ENCODE measurements at places on chromosomes 16 and 17.

DNA sequence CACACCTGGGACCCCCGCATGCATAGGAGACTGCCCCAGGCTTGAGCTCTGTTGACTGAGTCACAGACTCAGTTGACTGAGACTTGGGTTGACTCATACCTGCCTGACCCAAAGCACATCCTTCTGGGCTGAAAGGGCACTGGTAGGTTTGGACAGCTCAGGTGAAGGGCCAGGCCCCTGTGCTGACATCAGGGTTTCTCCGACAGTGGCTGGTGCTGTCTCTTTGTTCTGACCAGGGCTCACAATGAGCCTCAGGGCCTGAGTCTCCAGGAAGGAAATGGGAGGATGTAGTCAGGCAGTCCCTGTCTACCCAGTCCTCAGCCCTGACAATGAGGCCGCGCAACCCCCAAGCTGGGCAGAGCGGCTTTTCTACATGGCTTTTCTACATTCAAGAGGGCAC lies 6.5 kb downstream of the SPNS2 start:
- no peak for DNase-seq

DNA sequence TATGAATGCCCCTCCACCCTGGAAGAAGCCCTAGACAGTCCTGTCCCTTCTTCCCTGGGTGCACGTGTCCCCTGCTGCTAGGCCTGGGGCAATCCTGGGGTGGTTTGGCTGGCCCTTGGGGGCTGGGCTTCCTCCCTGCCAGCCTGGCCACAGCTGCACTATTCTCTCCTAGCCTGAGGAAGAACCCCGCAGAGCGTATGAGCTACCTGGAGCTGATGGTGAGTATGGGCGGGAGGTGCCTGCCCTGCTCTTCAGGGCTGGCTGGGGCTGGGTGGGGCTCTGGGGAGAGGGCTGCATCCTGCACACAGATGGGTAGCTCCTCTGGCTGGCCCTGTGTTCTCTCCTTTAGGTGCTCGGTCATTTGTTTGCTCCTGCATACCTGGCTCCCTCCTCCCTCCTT lies 28.8 kb downstream of the MAP2K3 start:
- DNase-seq = no peak

DNA sequence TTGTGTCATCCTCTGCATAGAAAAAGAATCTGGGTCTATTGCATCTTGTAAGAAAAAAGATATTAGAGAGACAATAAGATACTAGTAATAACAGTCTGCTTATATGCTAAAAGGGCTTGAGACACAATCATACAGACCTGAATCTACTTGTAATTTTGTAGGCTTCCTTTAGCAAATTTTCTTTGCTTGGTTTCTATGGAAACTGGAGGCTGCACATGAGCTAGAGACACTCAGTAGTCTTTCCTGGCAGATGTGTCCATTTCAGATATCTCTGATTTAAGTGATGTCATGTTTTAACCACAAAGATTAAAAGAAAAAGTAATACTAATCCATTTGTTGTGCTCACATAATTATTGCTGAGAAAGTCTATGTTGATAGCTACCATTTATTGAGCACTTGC lies 123.9 kb upstream of the GNAO1 start:
- no peak for DNase-seq

- DNase-seq = no peak
Observed at GRCh38 chr17:39995438-39995837, 14.8 kb downstream of the PSMD3 start.

- peak; percentile 93 for DNase-seq
Observed at GRCh38 chr17:42517516-42517915, 18.5 kb upstream of the NAGLU start.

GRCh38 chr17:58285422-58285810 lies 4.7 kb upstream of the MPO start:
- DNase-seq = no peak

- peak; percentile 31 for DNase-seq
Observed at GRCh38 chr17:4708436-4708835, 2.0 kb upstream of the ARRB2 start.

DNA sequence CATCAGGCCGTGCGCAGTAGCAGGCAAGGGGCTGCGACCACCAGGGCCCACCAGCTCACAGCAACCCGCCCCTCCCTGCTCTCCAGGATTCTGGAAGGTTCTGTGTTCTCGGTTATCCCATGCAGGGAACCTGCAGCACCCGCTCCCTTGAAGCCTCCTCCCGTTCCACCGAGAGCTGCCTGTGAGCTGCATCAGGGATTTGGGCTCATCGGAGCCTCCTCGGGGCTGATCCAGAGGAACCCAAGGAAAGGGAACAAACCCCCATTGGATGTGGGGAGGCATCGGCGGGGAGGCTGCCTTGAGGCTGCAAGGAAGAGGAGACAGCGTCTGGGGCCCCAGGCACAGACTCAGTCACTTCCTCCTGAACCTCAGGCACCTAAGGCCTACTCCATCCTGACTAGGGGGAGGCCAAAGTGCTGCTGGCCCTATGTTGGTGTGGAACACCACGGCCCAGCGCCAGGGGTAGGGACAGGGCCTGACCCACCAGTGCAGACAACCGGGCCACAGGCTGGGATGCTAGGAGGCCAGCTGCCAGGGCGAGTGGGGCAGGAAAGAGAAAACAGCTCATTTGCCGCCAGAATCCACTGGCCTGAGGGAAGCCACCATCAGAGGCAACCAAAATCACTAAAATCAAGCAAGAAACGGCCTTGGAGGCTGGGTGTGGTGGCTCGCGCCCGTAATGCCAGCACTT lies 14.4 kb upstream of the LGALS3BP start:
- DNase-seq = peak; percentile 50

- DNase-seq = no peak
Observed at GRCh38 chr17:67417507-67417906, 40.4 kb downstream of the PITPNC1 start.

DNA sequence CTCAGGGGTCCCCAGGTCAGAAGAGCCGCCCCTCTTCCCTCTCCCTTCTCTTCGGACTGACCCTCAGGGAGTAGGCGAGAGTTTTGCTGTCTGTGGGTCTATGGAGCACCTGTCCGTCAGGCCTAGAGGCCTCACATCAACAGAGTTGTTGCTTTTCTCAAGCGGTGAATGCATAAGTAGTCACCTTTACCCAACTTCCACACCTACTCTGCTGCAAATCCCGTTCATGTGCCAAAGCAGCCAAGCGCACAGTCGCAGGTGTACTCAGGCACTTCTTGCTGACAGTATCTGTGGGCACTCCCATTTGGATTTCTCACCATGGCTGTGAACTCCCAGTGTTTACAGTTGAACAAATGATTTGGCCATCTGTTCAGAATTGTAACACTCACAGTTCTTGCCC lies 4.0 kb upstream of the FA2H start:
- no peak for DNase-seq

DNA sequence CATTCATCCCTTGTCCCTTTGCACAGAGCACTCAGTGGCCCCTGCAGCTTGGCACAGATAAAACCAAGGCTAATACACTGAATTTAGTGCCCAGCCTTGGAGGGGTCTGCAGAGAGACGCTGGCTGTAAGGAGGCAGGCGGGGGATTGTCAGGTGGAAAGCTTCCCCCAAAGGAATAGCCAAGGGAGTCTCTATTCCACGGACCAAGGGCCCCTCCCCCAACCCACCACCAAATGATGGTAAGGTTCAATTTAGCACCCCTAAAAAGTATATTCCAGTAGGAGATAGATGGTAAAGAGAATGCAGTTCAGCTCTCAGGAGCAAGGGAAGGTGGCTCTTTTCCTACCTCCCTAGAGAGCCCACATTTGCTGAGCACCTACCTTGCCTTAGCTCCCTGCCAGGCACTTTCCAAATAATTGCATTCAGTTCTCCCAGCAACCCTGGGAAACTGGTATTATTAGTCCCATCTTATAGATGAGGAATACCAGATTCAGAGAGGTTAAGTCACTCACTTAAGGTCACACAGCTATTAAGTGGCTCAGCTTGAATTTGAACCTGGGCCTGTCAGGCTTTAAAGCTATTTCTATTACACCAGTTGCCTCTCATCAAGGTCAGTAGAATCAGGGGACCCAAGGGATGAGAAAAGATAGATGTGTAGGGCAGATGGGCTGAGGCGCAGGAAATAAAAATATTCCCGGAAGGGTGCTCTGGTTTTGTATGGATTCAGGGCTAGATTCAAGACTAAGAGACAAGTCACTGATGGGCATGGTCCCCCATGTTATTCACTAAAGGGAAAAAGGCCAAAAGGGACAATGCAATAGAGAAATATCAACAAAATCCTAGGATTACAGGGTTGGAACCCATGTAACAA lies 20.0 kb upstream of the ZFHX3 start:
- no peak for DNase-seq

DNA sequence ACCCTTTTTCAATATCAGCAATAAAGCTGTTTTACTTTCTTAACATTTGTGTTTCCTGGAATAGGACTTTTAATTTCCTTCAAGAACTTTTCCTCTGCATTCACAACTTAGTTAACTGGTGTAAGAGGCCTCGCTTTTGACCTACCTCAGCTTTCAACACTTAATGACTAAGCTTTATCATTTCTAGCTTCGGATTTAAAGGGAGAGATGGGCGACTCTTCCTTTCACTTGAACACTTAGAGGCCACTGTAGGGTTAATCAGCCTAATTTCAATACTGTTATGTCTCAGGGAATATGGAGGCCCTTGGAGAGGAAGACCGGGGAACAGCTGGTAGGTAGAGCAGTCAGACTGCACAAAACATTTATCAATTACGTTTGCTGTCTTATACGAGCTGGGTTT lies 4.7 kb downstream of the SYNRG start:
- DNase-seq = no peak

Measured in H7 (cell line).